Stimulated activated CD8-positive, alpha-beta memory T cell treated with anti-CD3 and anti-CD28 coated beads, Interleukin-15, amount 100 ng/mL, for 48 hours (primary cell): ENCODE measurements at places on chromosomes 4 and X.

GRCh38 chr4:118206627-118207026 lies 146.2 kb downstream of the PRSS12 start:
- no peak for DNase-seq

GRCh38 chr4:11053601-11054220 lies 369.1 kb upstream of the CLNK start:
- no peak for DNase-seq

DNA sequence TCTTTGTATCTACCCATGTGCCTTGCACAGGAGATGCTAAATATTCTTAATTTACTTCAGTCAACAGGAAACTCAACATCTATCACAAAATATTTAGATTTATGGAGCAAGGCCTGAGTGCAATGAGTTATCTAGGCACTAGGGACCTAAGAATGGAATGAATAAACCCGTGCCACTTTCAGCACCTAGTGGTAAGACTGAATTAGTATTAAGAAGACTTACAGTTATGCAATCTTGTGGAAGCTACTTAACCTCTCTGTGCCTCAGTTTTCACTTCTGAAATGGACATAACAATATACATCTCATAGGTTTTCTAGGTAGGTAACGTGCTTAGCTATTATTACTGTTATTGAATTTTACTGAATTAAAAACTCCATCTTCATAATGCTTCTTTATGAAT lies 144.6 kb upstream of the MAP3K15 start:
- no peak for DNase-seq

DNA sequence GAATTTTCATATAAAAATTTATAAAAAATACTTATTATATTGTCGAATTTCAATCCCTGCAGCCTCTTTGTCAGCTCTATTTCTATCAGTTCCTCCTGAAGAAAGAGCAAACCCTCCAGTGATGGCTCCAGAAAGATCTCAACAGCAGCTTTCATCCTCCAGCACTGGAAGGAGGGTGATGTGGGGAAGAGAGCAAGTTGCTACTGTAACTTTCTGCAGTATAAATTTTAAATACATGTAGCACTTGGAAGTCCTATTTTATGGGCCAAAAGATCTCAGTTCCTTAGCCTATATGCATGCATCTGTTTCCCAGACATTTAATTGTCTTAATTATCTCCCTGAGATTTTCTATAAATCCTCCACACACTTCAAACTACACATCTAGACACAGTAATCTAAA lies 13.7 kb upstream of the ODAM start:
- no peak for DNase-seq

GRCh38 chr4:179017581-179017980 lies 1575.3 kb upstream of the AGA start:
- DNase-seq = no peak

DNA sequence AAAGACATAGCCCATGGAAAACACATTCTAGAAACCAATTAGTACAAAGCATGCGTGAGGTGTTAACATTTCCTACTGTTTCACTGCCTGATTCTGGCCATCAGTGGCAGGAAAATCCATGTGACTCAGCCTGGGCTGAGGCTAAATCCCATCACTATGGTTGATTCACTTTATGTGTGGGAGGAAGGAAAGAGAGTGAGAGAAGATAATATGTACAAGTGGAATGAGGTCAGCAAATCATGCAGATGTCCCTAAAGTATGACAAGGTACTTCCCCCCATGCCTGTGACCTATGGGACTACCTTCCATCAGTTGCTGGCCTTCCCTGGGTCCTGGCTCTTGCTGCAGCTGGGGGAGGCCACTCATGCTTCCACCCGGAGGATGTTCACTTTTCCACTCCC lies 64.2 kb upstream of the MAP3K15 start:
- DNase-seq = no peak

- no peak for DNase-seq
Measured at GRCh38 chr4:119795986-119796578, 167.5 kb upstream of the PDE5A start.

- DNase-seq = no peak
Measured at GRCh38 chrX:27307546-27307945, 155.6 kb downstream of the PPP4R3C start.

GRCh38 chr4:145766273-145766672 lies 86.3 kb downstream of the C4orf51 start:
- no peak for DNase-seq

DNA sequence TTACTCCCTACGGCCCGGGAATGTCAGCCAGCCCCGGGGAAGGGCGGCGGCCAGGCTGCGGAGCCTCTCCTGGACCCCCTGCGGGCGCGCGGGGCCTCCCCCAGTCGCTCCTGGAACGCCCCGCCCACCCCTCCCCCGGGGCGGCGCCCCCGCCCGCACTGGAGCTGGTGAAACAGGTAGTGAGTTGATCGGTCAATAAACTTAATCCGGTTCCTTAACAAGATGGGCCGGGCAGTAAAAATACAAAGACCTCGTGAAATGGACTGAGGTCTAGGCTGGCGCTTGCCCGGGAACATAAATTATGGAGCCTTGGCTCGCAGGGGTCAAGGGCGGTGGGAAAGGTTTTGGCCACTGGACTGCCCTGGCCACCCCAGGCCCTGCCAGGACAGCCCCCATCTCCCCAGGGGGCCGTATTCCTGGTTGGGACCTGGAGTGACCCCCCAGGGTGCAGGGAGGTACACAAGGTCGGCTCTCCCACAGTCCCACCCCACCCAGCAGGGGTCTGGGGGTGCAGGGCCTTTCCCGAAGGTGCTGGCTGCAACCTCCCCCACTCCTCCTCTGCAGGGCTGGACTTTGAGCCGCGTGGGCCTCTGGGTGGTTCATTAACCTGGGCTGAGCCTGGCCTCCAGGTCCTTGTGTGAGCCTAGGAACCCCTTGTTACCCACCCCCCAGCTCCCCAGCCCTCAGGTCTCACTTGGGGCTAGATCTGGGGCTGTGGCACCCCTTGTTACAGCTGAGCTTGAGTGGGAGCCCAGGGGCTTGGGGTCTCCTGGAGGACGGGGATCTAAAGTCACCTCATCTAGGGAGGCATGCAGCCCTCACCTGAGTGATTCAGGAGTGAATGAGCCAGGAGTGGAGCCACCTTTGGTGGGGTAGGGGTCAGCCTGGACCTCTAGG lies 2.5 kb downstream of the FGFR3 start:
- DNase-seq = no peak

DNA sequence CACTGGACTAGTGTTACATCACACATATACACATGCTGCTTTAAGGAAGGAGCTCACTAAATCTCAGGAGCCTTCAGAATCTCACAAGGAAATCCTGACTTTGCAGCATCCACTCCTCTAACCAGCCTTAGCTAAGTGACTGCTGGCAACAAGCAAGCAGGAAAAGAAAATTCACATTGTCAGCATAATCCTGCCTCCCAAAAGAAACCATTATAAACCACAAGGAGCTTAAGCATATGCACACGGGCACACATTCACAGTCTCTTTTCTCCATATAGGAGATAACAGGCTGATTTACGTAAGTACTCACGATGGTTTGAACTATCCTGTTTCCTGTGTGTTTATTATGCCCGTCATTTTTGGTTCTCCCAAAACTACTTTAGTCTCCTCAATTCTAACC lies 136.3 kb downstream of the TMEM144 start:
- DNase-seq = no peak
